ENCODE measurements at places on chromosomes 16 and 17.
A peak's percentile ranks its signal among the peaks of the same experiment; 100 is the strongest.

GRCh38 chr17:34255381-34255732, 272 bp downstream of the CCL2 start:
- no peak for DNase-seq

GRCh38 chr17:63826468-63827001, 696 bp upstream of the PSMC5 start:
- DNase-seq, result no peak

DNA sequence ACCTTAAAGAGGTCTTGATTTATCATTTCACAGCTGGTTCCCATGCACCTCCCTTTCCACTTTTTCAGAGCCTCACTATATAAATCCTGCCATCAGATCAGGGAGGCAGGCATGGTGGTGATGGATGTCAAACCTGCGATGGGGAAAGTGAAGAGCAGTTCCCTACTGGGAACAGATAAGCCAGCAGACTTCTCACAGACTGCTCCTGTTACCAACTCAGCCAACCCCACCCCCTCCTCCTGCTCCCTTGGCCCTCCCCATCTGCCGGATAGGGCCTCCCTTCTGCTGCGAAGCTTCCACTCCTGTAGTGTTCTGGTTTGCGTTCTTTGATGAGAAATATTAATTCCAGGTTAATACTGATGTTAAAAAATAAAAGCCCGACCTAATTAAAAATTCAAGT, 232.1 kb downstream of the STX8 start:
- DNase-seq, result no peak

DNA sequence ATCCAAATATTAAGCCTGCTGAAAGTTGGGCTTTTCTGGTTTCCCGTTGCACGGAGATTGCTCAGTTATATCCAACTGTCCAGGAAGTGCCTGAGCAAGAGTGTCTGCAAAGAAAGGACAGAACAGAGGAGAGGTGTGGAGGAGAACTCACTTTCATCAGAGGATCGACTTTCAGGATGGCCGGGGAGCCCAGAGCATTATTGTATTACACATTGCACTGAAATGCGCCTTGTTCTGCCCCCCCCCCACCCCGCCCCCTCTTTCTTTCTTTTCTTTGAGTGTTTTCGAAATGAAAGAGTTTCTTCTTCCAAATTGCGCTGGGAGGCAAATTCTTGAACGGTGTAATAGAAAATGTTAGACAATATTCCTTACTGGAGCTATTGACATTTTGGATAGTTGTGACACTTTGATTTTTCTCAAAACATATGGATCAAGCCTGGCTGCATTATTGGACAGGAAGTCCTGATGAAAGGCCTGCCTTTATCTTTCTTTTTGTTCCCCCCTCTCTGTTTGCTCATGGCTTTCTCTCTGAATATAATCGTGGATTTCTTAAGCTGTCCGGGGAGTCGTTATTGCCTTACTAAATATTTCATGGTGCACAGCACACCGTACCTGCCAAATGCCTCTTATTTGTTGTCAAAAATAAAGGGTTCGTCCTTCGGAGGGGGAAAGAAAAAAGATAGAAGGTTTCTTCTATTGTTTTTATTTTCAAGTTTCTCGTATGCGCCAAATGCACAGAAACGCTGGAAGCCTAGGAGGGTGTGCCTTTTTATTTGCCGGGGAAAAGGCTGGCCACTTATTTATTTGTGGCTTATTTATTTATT, 110.8 kb downstream of the IRX3 start:
- no peak for DNase-seq

- DNase-seq, result no peak
These were observed 1.6 kb downstream of the ASIC2 start for GRCh38 chr17:33291248-33292200.

GRCh38 chr16:49766225-49766624, 89.7 kb downstream of the ZNF423 start:
- no peak for DNase-seq

DNA sequence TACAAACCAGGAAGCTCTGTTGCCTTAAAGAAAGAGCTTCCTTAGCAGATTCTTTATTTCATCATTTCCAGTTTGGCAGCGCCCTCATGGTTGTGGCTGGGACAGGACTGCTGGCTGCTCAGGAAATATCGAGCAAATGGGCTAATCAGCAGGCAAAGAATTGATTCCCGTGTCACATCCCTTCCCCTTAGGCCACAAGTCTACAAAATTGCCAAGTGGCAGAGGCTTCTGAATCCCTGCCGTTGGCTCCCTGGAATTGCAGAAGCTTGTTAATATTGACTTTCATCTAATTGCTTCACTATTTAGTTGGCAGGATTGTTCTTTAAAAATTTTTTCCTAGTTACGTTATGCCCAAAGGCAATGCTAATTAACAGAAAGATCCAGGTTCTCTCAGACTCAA, 456.3 kb upstream of the ERCC4 start:
- no peak for DNase-seq

DNA sequence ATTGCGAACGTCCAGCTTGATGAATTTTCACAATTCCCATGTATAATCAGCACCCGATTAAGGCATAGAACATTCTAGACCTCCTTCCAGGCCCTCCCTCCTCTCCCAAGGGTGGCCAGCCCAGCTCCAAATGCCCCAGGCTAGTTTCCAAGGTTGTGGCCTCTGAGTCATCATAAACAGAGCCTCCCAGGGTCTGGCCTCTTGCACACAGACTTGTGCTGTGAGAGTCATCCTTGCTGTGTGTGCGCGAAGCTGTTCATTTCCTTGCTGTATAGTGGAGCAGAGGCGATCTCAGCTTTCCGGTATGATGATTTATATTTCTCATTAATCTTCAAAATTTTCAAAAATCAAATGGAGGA, 20.5 kb upstream of the JPH3 start:
- DNase-seq, result no peak

DNA sequence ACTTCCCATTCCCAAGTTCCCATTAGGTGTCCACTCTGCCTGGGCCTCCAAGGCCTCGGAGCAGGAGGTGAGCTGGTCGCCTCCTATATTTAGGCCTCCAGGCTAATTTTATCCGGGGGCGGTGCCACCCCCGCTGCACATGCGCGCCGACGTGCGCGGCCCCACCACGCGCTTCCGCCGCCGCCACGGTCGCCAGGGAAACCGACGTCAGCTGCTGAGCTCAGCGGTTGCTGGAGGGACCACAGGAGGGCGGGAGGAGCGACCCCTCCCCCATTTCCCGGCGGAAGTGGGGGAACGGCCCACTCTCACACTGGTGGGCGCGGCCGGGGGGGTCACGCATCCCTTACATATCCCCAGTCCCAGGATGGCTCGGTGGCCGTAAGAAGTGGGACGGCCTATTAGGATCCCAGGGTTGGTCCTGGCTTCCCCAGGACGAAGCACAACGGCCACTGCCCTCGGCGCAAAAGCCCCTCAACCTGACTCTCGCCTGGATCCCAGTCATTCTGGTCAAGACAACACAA, 1.0 kb downstream of the PER1 start:
- DNase-seq, result peak; percentile 94

DNA sequence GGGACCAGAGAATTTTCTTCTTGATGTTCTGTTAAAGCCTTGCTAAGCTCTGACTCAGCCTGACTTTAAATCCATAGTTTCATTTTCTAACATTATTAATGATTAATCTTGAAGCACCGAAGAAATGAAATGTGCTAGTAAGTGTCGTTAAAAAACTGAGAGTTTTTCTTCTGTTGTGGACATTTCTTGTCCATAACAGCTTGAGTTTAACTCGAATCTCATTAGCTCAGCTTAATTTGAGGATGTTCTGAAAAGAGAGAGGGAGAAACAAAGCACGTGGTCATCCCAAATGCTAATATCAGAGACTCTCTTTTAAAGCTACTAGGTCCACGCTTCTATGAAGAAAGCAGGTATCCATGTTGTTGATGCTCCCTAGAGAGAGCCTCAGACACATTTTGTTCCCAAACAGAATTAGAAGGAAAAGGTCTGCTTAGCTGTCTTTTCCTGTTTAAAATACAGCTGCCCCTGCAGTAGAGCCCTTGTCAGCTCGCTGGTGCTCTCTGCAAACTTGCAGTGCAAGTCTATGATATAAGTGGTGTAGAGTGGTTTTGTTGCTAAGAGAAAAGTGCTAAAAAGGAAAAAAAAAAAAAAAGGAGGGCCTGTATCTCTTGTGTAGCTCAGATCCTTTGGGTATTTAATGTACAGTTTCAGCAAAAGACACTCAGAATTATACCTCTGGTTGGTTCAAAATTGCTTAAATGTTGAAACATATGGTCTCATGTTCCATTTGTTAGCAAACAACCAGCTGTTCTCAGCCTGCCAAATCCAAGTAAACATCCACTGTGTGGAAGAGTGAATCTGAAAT, 191.1 kb upstream of the TBX2 start:
- no peak for DNase-seq

- DNase-seq, result no peak
These were observed 3.1 kb upstream of the CORO7 start for GRCh38 chr16:4419402-4419959.

DNA sequence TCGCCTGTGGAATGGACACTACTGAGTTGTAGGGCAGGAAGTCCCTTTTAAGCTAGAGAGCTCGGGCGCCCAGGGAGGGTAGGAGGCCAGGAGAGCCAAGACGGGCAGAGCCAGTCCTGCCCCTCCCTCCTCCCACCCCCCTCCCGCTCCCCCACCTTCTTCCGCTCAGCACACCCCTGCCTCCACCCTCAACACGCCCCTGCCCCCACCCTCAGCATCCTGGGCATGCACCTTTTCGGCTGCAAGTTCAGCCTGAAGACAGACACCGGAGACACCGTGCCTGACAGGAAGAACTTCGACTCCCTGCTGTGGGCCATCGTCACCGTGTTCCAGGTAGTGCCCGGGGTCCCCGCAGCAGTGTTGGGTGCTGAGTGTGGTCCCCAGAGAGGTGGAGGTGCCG, 18.3 kb downstream of the TPSG1 start:
- DNase-seq, result no peak

DNA sequence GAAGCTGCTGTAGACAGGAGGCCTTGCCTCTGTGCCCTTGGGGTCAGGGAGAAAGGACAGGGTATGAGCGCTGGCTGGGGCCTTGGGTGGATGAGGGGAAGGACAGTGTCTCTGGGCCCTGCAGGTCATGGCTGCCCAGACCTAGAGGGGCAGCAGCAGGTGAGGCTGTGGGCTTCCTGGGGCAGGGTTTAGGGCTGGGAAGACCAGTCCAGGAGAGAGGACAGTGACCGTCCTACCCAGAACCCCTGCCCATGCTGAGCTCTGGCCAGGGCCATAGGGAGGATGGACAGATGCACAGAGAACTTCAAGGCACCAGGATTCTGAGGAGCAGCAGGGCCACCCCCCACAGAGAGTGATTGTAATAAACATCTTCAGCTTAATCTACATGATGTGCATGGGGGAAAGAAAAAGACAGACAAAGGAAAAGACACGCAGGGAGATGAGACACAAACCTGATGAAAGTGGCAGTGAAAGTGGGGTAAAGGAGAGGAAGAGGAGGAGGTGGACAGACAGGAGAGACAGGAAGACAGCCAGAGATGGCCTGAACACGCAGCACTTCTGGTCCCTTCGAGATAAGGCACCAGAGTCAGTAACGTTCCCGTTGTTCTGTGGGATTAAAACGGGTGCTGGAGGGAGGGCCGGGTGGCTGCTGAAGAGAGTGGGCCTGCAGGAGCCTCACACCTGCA, 17.5 kb downstream of the FLOT2 start:
- DNase-seq, result no peak

DNA sequence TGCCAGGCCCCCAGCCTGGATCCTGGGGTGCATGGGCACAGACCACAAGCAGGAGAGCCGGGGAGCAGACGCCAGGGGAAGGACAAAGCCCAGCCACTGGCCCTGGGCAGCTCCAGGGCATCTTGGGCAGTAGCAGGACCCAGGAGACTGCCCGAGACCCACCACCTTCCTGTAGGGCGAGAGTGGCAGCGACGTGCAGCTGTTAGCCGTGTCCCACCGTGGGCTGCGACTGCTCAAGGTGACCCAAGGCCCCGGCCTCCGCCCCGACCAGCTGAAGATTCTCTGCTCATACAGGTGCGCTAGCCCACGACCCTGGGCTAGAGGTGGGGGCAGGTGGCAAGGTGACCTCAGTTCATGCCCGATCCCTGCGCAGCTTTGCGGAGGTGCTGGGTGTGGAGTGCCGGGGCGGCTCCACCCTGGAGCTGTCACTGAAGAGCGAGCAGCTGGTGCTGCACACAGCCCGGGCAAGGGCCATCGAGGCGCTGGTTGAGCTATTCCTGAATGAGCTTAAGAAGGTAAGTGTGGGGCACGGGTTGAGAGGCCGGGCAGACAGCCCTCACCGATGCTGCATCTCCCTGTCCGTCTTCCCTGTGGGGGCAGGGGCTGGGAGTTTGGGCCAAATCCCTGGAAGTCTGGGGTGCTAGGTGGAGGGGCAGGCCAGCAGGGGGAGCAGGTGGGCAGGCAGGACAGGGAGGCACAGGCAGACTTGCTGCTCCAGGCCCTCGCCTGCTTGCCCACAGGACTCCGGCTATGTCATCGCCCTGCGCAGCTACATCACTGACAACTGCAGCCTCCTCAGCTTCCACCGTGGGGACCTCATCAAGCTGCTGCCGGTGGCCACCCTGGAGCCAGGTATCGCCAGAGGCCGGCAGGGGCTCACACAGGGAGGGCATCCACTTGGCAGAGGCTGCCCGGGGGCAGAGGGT, 13.5 kb upstream of the SMIM5 start:
- DNase-seq, result peak; percentile 59

DNA sequence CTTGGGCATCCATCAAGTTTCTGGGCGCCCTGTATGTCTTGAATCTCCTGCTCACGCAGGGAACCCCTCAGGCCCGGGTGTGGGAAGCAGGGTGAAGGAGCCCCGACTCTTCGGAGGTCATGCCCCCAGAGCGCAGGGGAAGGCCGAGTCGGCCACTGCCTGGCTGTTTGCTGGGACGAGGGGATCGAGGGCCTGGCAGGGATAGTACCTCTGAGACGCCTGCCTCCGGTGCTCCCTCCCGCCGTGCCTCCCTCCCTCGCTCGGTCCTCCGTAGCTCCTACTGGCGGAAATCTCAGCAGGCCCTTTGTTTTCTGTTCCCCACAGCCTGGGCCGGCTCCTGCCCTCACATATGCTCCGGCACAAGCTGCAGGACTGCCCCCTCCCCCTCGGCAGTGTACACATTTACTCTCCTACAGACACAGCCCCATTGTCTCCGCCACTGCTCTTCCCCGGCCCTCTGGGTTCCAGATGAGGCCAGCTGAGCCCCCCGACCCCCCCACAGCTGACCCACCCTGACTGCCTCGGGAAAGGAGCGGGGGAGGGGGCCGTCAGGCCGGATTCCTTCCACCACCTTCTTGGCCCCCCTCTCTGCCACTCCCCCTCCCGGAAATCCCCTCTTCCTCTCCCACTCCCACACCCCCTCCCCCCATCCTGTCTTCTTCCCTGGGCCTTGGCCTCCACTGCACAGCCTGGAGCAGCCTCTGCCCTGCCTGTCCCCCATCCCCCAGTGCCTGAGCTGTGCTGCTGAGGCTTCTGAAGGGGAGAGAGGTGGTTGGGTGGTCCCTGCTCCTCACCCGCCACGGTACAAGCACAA, 1.4 kb downstream of the TRAF4 start:
- no peak for DNase-seq

DNA sequence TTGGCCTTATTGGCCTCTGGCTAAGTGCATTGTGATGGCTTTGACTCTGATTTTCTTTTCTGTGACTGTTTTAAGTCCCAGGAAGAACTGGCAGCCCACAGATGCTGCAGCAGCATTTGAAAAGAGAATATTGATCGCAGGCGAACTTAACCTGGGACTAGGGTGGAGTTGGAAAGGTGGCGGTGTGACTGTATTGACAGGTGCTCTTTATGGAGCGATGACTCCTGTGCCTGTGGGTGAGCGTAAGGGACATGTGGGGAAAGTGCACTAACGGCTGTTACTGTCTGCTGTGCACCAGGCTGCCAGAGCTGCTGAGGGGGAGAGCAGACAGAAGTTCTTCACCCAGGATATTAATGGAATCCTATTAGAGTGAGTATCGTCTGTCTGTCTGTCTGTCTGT, 21.3 kb downstream of the UBN1 start:
- no peak for DNase-seq

All from GM12892 (cell line).